Activated naive CD4-positive, alpha-beta T cell treated with anti-CD3 and anti-CD28 coated beads, Interleukin-2, amount 50 U/mL, for 72 hours (primary cell): ENCODE measurements at places on chromosomes 1 and 21. TPM values are rescaled to one million over a fixed set of nuclear protein-coding genes. Genes with fewer than 3 reads are reported as not detected.

- DNase-seq, result no peak
Observed at GRCh38 chr1:109538827-109539555, 681 bp upstream of the GPR61 start.

- no peak for DNase-seq
Observed at GRCh38 chr1:25433389-25434186, 2.9 kb downstream of the MACO1 start.

GRCh38 chr1:30335389-30335996 lies 387.9 kb downstream of the MATN1 start:
- no peak for DNase-seq

GRCh38 chr1:244302876-244303609 lies 148.7 kb downstream of the ADSS2 start:
- DNase-seq, result no peak

DRAM2 gene
- 23.0 TPM for total RNA-seq

AJAP1 gene
- total RNA-seq, result 0.21 TPM

LCE3D gene
- not detected for total RNA-seq
